ENCODE measurements at places on chromosomes 16 and 17. TPM values are rescaled to one million over a fixed set of nuclear protein-coding genes. Genes with fewer than 3 reads are reported as not detected.

Gene GPR142
- total RNA-seq: not detected

Gene ALOX15
- 0.08 TPM for total RNA-seq

Gene PRSS22
- total RNA-seq: 4.1 TPM

Gene EVI2B
- 0.11 TPM for total RNA-seq

Gene HP
- total RNA-seq: not detected

Gene PDE6G
- 2.5 TPM for total RNA-seq

Gene IRX6
- not detected for total RNA-seq

Gene GAS2L2
- 0.11 TPM for total RNA-seq

Gene CTF1
- 0.24 TPM for total RNA-seq

Gene ITGAD
- total RNA-seq: not detected

Gene WFIKKN2
- not detected for total RNA-seq

Gene SCN4A
- total RNA-seq: 0.04 TPM
